CD14-positive monocyte (primary cell): ENCODE measurements at places on chromosomes 1 and 21.

DNA sequence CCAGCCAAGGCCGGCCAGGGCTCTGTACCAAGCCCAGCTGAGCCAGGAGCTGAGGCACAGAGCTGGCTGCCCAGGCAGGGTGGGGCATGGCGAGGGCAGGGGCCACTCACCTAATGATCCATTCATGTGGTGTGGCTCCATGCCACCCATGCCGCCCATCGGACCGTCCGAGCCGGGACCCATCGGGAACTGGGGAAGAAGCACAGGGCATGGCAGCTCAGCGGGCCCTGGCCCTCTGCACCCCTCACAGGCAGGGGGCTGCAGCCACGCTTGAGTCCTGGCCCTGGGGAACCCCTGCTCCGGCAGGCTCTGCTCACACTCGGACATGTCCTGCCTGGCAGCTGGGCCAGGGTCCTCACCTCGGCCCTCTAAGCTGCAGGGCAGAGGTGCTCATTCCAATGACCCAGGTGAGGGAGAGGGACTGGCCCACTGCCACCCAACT, 28.7 kb downstream of the MRPL37 start:
- no peak for DNase-seq

DNA sequence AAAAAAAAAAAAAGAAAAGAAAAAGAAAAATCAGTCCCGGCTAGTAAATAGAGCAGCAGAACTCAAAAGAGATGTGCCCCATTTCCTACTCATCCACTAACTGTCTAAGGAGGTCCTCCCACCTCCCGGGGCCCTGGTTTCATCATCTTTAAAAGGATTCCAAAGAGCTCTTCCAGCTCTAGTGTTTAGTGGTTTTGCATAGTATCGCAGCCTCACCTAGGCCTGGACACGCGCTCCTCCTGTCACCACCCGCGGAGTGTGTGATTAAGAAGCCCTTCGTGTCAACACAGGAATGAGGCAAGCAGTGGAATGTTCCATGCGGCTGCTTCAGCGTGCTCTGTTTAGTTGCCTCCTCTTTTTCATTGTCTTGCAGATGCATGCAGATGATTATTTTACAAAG, 49.0 kb downstream of the LBR start:
- DNase-seq = no peak

- DNase-seq = no peak
Observed at GRCh38 chr1:217953922-217954321, 322.8 kb downstream of the SPATA17 start.

GRCh38 chr1:61426885-61427284, 298.1 kb downstream of the TM2D1 start:
- no peak for DNase-seq

DNA sequence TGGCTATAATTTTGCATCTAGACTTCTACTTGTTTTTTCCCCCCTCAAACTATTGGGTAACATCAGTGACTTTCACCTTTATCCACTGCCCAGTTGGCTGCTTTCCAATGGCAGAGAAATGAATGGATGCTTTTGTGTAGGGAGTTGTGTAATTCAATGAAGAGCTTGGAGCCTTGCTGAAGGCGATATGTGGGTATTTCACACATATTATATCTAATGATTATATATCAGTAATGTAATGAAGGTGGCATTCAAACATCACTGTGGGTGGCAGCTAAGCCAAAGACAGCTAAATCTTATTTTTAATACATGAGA, 81.2 kb downstream of the TGFB2 start:
- no peak for DNase-seq

DNA sequence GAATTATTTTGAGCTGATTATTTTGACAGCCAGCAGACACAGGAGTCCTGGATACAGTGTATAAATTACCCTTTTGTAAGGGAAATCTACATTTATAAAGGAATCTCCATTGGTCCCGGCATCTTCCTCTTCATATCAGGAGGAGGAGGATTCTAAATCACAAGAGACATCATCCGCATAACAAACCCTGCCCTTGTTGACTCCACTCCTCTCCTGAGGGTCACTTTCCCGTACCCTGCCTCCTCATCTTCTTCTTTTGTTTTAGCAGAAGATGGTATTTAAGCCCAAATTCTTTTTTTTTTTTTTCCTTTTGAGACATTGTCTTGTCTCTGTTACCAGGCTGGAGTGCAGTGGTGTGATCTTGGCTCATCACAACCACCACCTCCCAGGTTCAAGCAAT, 14.6 kb upstream of the PKNOX1 start:
- no peak for DNase-seq

DNA sequence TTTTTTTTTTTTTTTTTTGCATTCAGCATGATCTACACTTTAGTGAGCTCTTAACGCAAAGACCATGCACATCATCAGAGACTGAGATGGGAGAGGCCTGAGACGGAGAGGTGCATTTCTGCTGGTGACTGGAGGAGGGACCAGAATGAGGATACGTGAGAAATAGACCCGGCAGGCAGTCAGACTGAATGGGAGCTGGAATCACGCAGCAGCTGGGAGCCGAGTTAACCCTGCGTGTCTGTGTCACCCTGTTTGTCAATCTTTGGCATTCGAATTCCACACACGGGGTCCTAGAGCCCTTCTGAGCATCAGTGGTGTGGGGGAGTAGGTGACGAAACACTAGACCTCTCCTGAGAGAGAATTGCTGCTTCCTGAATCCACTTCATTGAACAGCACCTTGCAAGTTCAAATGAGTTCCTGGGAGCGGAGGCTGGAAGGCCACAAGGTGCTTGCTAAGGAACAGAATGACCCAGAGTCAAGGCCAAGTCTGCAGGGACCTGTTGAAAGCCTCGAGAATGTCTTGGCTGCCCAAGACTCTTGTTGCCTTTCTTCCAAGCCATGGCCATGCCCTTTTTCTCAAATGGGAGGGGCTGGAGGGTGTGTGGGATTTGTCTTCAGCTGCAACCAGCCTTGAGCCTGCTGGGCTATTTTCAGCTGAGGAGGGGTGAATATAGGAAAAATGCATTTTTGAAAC, 123.3 kb downstream of the CNIH3 start:
- no peak for DNase-seq

DNA sequence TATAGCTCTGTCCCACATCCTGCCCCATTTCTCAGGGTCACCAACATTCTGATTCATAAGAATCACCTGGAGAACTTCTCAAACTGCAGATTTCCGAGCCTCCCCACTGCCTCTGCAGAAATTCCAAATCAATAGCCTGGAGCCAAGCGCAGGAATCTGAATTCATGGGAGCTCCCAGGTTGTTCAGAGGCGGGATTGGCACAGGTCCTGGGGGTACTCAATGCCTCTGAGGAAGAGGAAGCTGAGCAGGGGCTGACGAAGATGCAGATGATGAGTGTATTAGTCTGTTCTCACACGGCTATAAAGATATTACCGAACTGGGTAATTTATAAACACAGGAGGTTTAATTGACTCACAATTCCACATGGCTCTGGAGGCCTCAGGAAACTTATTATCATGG, 455.5 kb downstream of the MATN1 start:
- DNase-seq = no peak

GRCh38 chr1:1892763-1893120, 1.9 kb upstream of the GNB1 start:
- no peak for DNase-seq

- DNase-seq = no peak
Observed at GRCh38 chr21:41559658-41560631, 52.0 kb upstream of the TMPRSS2 start.

- DNase-seq = peak; percentile 23
Observed at GRCh38 chr1:169108863-169109560, 2.5 kb downstream of the ATP1B1 start.

DNA sequence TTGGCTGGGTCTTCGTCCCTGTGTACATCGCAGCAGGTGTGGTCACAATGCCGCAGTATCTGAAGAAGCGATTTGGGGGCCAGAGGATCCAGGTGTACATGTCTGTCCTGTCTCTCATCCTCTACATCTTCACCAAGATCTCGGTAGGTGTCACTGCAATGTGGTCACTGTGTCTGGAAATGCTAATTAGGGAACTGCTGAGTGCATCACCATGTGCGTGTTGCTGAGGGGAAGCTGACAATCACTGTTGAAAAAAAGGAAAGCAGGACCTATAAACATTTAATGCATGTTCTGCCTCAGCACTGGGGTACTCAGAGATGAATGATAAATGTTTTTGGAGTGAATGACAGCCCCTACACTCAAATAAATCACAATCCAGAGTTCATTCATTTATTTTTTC, 6.8 kb downstream of the SLC5A9 start:
- DNase-seq = peak; percentile 46

GRCh38 chr1:233962878-233963277, 58.4 kb downstream of the SLC35F3 start:
- DNase-seq = no peak

DNA sequence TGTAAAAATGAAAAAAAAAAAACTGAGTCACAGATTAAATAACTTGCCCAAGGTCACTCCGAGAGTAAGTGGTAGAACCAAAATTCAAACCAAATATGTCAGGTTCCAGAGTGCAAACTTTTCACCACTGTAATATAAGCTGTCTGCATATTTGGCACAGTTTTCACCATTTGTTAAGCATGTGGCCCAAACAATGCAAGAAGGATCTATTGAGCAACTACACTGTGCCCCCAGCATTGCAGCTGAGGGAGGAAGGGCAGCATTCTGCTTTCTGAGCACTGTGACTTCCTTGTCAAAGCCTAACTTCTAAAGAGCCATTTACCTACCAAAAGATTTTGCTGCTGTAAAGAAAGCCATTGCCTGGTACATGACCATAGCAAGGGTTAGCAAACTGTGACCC, 133.4 kb downstream of the SYT2 start:
- DNase-seq = no peak

- no peak for DNase-seq
Observed at GRCh38 chr1:43481491-43481890, 27.8 kb upstream of the HYI start.

GRCh38 chr1:99660496-99660895, 14.6 kb downstream of the PALMD start:
- no peak for DNase-seq

DNA sequence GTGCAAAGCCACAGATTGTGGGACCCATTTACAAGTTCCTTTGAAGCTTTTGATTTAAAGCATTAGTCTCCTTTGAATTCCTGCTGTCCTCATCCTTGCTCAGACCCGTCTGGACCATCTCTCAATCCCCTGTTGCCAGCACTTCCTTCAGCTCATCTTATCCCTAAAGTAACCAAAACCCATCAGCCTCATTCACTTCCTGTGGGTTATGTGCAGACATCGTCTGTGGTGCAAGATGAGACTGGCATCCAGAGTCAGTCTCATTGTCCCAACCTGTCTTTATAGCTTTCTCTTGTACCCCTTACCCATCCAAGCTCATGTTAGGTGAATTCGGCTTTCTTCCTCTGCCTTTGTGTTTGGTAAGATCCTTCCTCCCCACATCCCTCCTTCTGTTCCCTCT, 29.3 kb downstream of the ATP1A1 start:
- DNase-seq = no peak

DNA sequence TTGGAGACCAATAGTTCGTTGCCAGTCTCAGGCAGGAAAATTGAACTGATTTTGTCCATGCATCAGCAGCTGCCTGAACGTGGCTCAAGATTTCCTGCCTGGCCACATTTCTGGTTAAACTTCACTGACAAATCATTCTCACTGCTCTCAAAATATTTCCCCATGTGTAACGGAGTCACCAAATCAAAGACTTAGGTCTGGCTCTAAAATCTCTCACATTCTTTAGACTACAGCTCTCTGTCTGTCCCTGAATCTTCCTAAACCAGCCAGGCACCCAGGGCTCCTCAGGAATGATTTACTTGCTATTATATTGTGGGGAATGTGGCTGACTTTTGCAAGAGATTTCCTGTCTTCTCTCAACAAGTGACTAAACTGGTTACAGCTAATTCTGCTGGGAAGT, 49.2 kb upstream of the GJA8 start:
- DNase-seq = no peak

DNA sequence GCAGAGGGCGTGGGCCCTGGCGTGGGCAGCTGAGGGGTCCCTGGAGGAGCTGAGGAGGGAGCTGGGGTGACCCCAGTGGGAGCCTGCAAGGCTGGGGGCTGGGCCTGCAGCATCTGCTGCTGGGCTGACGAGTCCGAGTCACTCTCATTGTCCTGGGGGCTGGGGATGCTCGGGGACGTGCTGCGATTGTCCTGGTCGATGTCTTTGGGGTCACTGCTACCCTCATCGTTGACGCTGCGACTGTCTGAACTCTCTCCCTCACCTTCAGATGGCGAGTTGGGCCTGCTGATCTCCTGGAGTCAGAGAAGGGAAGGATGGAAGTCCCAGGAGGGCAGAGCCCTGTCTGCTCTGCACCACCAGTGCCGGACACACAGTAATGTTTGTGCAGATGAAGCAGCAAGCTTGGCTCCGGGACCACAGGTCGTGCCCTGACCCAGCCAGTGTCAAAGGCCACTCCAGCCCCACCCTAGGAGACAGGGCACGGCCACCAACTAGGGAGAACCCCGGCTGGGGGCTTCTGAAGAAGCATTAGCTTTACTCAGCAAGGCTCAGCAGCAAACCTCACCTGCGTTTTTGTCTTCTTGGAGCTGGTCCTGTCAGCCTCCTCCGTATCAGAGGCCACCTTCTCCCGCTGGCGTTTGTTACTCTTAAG, 43.4 kb downstream of the SLC45A1 start:
- no peak for DNase-seq

DNA sequence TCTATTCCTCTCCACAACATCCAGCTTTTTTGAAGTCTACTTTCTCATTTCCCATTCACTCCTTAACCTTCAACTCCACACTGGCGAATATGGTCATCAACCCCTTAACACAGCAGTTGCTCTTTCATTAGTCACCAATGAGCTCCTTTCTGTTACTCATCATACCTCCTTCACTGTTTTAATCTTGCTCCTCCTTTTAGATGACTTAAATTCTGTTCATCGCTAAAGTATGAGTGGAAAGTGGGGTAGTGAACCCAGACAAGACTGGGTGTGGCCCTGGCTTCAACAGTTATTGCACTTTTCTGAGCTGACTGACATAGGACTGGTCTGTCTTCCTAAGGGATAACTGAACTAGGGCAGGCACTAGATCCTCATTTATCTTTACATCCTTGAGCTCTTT, 51.3 kb downstream of the AKT3 start:
- DNase-seq = no peak

- DNase-seq = no peak
Observed at GRCh38 chr21:33799378-33800090, 116.1 kb downstream of the ATP5PO start.

DNA sequence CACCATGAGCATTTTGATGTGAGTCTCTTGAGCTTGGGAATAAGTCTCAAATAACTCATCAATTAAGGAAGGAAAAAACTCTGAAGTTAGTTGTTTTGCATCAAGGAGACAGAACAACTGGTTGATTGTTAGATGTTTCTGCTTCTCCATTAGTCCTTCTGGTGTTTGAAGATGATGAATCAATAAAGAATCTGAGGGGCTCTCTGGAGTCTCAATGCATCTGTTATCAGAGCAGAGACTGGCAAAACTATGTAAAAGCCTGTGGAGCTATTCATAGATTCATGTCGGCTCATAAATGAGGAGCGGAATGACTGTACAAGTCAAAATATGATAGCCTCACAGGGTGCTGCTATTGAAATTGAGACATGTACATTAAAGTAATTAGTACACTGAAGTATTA, 73.3 kb upstream of the ZC3H11B start:
- DNase-seq = no peak

- DNase-seq = no peak
Observed at GRCh38 chr1:55463814-55464475, 248.8 kb upstream of the USP24 start.
